ENCODE measurements at places on chromosomes 2 and 18. TPM values are rescaled to one million over a fixed set of nuclear protein-coding genes. Genes with fewer than 3 reads are reported as not detected.

Gene SLC5A7
- not detected for total RNA-seq

Gene TXNDC2
- total RNA-seq: 0.90 TPM

Gene ACKR3
- not detected for total RNA-seq

Gene CCDC102B
- total RNA-seq: 0.92 TPM

Gene UBE2F
- total RNA-seq: 44.9 TPM

Gene PKP4
- total RNA-seq: 81.7 TPM

Gene MALT1
- total RNA-seq: 34.0 TPM

Gene UPP2
- total RNA-seq: not detected

DNA sequence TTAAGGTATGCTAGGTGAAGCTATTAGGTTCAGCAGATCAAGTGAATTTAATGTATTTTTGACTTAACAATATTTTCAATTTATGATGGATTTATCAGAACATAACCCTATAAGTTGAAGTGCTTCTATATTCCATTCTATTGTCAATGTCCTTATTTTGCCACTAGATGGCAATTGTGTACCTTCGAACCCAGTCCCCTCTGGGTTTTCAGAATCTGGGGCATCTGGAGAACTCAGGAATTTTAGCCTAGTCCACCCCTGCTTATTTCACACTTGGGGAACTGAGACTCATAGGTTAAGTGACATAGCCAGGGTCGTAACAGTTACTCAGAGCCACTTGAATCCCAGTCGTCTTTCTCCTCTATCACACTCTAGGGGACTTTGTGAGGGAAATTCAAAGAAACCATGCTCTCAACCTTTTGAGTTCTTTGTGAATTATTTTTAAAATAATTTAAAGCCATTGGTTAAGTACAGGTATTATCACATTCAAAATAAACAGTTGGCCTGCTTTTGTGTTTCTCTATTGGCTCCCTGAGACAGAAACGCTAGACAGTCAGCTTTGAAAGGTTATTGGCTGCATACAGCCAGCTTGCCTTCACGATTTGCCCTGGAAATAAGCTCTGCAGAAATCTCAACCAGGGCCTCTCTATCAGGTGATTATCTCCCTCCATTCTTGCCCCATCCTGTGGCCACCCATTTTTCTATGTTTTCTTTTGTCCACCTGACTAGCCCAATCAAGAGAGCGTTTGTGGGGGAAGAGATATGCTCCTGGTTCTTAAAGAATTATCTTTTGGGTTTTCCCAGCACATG lies 145.0 kb downstream of the TTC27 start:
- DNase-seq: peak; percentile 42

- DNase-seq: no peak
Measured at GRCh38 chr2:215530191-215530968, 94.5 kb upstream of the FN1 start.

- DNase-seq: no peak
Measured at GRCh38 chr18:8793445-8794155, 88.2 kb downstream of the MTCL1 start.

GRCh38 chr2:39379643-39380524 lies 57.2 kb downstream of the MAP4K3 start:
- DNase-seq: peak; percentile 60

DNA sequence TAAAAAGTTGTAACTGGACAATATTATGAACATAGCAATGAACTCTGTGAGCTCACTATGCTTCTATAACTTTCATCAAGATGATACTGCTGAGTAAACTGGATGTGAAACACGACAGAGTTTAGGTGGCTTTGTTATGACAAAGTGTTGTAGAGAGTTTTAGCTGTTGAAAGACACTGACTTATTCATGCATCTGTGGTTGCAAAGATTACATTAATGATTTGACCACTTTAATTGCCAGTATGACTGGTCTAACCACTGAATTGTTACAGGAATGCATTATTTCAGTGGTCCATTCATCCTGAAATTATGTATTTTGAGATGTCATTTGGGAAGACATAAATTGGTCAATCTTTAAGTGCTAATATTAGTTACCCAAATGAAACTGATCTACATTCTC lies 117.9 kb downstream of the SPHKAP start:
- no peak for DNase-seq

- DNase-seq: no peak
Measured at GRCh38 chr18:58102875-58103274, 58.8 kb downstream of the NEDD4L start.

GRCh38 chr2:145329971-145330370 lies 810.1 kb upstream of the ZEB2 start:
- DNase-seq: no peak

- DNase-seq: no peak
Measured at GRCh38 chr18:21112543-21113105, 1.0 kb upstream of the ROCK1 start.

DNA sequence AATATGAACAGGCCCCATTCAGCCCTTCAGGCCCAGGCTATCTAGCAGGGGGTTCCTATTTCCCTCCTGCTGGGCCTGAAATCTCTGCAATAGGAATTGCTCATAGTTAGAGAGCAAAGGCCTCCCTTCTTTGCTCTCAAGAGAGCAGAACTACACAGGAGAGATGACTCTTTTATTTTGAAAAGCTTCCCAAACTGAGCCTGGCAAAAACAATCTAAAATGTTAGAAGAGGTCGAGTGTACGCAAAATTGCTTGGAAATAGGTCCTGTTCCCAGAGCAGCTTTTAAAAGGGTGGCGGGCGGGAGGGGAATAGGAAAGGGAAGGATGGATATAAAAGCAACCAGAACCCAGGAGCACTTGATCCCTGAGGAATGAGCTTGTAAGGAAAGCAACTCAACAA lies 68.4 kb upstream of the APCDD1 start:
- no peak for DNase-seq

DNA sequence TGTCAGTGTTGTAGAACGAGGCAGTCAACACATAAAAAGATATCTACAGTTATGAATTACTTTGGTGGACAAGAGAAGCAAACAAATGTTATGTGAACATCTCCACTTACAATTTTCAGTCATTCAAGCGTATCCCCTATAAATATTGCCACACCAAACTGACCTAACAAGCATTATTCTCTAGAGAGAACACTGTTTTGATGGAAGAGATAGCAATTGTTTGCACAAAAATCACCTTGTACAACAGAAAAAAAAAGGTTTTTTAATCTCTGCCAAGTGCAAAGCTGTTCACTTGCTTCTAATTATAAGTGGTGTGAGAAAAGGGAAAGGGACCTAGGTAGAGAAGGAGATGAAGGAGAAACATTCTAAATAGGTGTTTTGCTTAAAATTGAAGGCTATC lies 33.8 kb downstream of the PID1 start:
- DNase-seq: no peak

GRCh38 chr2:180716186-180717180 lies 263.9 kb upstream of the UBE2E3 start:
- DNase-seq: no peak

GRCh38 chr2:30300456-30301221 lies 69.3 kb downstream of the LBH start:
- no peak for DNase-seq

DNA sequence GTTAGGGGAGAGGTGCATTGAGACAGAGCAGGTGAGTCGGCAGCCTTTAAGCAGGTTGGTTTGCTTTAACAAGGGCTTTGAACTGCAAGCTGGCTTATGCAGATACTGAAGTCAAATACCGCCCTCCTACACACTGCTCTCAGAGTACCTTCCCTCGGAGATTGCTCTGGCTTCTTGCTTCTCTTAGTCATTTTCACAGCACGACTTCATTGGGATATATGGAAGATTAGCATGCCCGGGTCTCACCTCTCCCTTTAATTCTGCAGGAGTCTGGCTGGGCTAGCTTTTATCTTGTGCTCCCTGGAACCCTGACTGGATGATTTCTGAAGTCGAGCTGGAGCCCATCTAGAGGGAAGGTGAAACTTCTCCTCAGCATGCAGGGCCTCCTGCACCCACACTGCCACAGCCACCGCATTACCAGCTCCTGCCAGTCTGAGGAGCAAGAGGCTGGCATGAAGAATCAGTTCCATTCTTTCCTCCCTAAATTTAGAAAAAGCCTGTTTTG lies 395.5 kb upstream of the HNRNPA3 start:
- DNase-seq: no peak

- DNase-seq: no peak
Measured at GRCh38 chr2:174635015-174635593, 37.5 kb upstream of the WIPF1 start.

Measured in Panc1 (cell line).